ENCODE measurements at places on chromosomes 1 and 21.
A peak's percentile ranks its signal among the peaks of the same experiment; 100 is the strongest.

- no peak for DNase-seq
Measured at GRCh38 chr21:46397993-46398392, 60.7 kb upstream of the DIP2A start.

DNA sequence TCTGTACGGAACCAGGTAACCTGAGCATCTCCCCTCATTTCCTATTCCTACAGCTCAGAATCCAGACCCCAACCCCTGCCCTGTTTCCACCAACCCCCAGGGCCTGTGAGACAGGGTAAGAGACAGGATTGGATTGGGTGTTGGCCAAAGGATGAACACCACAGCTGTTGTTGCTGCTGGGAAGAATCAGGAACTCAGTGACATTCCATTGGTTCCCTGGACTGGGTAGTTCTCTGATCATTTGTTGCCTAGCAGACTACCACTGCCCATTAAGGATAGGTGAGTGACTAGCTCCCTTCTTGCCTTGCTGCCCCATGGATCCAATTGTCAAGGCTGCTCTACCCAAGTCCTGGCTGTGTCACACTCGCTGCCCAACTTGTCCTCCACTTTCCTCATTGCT, 10.0 kb downstream of the NCSTN start:
- peak; percentile 9 for DNase-seq

GRCh38 chr1:241507189-241507863, 12.2 kb downstream of the FH start:
- DNase-seq = peak; percentile 70

DNA sequence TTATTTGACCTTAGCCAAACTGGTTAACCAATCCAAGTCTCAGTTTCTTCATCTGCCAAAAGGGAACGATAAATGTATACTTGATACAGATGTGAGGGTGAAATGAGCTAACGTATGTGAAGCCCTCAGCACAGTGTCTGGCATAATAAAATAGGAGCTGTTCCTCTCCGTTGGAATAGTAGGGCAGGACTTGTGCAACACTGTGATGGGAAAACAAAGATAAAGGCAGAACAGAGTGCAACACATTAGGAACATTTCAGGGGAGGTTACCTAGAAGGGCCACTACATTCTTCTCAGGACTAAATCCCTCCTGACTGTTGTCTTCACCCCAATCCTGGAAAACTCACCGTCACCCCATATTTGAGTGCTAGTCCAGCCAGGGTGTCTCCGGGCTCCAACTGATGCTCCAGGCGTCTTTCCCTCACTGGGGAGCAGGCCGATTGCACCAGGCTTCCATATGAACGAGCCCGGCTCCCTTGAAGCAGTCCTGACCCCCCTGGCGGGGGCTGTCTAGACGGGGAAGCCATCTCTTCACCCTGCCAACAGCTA, 896 bp downstream of the LYSMD1 start:
- peak; percentile 63 for DNase-seq

- DNase-seq = peak; percentile 28
Measured at GRCh38 chr1:245279346-245279745, 124.6 kb downstream of the KIF26B start.

- peak; percentile 67 for DNase-seq
Measured at GRCh38 chr1:221816899-221817298, 75.0 kb upstream of the DUSP10 start.

Data from adipocyte (in vitro differentiated cells).